Stimulated activated CD4-positive, alpha-beta T cell treated with anti-CD3 and anti-CD28 coated beads, Interleukin-15, amount 100 ng/mL, for 24 hours (primary cell): ENCODE measurements at places on chromosomes 7 and 10.
A peak's percentile ranks its signal among the peaks of the same experiment; 100 is the strongest.

- no peak for DNase-seq
These were observed 199.8 kb downstream of the EBF3 start for GRCh38 chr10:129764011-129764900.

- no peak for DNase-seq
These were observed 29.2 kb downstream of the COA1 start for GRCh38 chr7:43700059-43700501.

DNA sequence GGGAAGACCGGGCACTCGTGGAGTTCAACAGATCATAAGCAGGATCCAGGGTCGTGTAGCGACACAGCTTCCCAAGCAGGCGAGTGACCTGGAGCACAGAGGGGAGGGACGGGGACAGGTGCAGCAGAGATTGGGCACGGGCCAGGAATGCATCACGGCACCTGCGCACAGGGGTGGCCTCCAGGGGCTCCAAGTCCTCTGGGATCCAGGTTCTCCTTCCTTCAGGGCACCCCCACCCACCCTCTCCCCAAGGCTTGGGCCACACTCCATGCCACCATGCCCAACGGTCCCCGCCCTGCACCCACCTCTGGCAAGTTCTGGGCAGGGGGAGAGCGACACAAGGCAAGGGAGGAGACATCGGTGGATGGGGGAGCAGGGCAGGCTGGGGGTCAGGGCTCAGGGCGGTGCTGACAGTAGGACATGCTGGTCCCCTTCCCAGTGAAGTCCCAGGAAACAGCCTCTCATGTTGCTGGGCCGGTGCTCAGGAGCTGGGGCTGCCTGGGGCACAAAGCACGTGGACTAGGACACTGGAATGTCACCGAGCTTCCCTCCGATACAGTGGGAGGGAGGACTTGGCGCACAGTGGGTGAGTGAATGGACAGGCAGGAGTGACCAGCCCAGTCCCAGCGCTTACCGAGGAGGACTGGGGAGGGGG lies 597.3 kb downstream of the PTPRN2 start:
- DNase-seq: no peak

- DNase-seq: no peak
These were observed 167.9 kb downstream of the DIP2C start for GRCh38 chr10:521261-522250.

GRCh38 chr7:133613250-133613790 lies 360.4 kb downstream of the EXOC4 start:
- no peak for DNase-seq

GRCh38 chr10:21514129-21514817 lies 11.2 kb downstream of the SKIDA1 start:
- DNase-seq: no peak

DNA sequence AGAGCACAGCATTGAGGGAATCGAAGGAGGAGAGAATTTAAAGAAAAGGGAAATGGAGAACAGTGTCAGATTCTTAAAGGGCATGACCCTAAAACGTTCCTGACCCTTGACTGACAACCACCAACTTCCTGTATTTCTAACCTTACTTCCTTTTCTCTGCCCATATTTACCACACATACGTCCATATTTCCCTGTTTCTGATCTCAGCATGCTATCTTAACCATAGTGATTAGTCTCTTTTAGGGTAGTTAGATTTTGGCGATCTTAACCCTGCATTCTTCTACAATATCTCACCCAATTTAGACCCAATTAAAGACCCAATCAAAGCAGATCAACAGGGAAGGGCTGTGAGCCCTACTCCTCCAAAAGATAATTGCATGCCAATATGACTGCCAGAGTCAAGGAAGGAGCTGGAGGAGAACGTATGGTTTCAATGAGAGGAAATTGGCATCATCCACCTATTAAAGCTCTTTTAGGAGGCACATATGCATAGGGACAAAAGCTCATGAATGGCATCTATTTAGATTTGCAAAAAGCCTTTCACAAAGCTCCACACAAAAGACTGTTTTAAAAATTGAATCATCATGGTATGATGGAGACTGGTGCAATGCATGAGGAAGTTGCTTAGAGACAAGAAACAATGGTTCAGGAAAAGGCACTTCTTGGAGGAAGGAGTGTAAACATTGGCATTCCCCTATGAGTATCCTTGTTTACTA lies 49.0 kb upstream of the ARHGAP12 start:
- DNase-seq: no peak

- DNase-seq: no peak
These were observed 795.6 kb downstream of the PHTF2 start for GRCh38 chr7:78594156-78594555.

DNA sequence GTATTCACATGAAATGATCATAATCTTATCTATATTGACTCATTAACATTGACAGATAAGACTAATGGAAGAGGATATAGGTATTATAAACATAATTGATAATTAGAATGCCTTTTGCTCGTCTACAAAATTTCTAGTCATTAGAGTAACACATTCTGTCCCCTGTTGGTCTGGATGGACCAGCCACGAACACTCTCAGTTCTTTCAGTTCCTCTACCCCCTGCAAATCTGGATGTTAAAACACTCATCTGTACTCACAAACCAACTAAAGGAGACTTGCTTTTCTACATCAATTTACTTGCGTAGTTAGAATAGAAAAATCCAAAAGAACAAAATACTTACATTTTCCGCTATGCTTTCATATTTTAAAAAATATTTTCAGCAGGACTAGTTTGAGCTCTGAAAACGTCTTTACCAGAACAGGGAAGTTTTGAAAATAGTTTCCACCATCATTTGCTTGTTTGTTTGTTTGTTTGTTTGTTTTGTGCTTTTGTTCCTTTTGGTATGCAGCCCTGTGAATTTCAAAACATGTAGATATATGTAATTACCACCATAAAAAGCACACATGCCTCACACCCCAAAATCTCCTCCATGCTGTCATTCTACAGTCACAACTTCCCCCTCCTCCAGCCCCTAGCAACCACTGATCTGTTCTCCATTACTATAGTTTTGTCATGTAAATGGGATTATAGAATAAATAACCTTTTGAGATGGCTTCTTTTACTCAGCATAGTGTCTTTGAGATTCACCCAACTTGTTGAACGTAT lies 103.8 kb downstream of the FZD1 start:
- DNase-seq: no peak

- DNase-seq: no peak
These were observed 162.1 kb downstream of the SND1 start for GRCh38 chr7:127813991-127814541.

- no peak for DNase-seq
These were observed 25.1 kb downstream of the CUL1 start for GRCh38 chr7:148723846-148724245.

DNA sequence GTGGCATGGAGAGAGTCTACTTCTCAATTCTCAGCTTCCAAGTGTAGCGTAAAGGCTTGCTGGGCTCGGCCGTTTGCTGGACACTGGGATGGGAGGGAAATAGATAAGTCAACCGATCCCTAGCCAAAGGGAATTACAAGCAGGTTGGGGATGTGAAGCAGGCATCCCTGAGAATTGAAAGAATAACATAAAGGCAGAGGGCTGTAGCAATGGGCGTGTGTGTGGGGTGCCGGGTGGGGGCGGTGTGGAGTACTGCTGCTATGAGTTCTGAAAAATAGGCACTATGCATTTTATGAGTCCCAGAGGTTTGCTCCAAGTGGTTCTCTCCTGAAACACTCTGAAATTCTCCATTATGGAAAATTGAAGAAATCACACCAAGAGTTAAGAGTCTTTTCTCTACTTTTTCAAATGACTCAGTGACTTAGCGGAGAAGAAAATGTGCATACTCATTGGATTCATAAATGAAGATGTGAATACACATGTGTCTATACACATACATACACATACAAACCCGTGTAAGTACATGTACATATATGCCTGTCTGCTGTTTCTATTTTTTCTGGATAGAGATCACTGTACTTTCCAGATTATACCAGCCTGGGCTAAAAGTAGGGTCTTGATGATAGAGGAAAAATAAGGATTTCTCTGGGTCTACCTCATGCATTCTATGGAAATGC lies 65.4 kb downstream of the ADRA2A start:
- DNase-seq: no peak

GRCh38 chr7:155198901-155199845 lies 98.5 kb upstream of the INSIG1 start:
- DNase-seq: peak; percentile 70

- DNase-seq: no peak
These were observed 157.5 kb upstream of the PHYHIPL start for GRCh38 chr10:59018977-59019376.

DNA sequence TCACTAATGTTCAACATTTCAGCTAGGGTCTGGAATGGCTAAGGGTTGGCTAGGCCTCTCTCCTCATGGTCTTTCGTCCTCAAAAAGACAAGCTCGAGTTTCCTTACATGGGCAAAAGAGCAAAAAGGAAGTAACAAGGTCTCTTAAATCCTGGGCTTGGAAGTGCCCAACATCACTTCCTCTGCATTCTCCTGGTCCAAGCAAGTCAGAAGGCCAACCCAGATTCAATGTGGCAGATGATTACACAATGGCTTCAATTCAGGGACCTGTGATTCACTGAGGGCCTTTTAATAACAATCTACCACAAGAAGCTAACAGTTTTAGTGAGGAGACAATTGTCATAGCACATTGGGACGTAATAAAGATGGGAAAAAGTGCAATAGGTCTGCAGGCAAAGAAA lies 4.4 kb upstream of the NUP205 start:
- DNase-seq: no peak

DNA sequence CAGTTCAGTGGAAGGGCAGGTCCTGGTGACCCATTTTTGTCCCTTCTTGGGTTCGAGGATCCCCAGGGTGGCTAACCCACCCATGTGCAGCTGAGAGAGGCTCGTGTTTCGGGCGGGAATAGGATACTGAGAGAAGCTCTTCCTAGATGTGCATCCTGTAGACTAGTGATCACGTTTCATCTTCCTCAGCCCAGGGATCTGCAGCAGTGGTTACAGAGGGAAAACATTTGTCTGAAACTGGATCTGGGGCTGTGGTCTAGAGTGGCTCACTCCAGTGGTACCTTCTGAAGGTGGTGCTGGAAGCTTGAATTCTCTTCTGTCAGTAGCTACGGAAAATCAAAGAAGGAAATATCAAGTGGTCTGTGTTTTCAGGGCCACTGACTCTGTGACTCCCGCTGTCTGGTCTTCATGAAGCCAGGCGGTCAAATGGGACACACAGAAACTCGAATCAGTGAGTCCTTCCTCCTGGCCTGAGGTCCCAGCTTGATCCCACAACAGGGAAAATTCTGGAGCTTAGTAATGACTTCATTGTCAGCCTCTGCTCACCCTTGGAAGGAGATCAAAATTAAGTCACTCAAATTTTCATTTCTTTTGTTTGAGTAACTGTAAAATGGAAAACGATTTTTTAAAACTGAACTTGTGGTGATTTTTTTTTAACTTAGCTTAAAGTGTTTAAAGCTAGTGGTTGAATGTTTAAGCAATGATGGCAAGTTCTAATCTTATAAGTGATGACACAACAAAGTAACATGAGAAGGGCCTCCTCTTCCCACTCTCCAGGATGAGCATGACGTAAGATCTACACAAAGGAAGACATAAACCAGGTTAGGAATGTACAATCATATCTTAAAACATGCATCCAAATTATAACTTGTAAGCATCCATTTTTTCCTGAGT lies 469.3 kb upstream of the KLF6 start:
- DNase-seq: no peak

DNA sequence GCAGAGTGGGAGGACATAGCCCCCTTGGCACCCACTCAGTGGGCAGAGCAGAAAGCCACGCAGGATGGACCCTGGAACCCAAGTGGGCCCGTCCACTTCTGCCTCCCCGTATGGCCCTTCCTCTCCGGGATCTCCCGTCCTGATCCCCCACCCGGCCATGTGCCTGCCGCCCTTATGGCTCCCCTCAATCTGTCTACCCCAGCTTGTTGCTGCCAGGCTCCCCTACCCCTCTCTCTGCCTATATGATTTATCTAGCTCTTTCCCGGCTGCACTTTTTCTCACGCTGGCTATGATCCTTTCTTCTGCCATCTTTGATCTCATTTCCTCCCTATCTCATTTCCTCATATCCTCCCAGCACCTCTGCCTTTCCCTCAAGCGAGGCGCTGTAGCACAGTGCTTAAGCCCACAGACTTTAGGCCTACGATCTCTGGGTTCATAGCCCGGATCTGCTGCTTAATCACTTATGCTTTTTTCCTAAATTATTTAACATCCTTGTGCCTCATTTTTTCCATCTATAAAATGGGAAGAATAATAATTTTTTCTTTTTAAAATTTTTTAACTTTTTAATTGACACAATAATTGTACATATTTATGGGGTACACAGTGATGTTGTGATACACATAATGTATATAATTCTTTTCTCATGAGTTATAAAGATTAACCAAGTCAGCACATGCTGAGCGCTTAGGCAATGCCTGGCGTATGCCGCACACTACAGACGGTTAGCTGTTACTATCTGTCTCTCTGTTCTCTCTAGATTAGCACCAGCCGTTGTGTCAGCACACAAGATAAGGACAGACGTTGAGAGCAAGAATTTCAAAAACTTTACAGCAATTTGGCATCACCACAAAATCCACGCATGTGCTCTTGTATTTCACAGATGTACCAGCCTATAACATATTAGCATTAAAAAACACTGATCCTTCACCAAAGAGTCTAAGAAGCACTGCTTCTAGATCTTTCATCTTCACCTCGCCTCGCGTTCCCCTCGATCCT lies 18.1 kb downstream of the KCNH2 start:
- DNase-seq: no peak

DNA sequence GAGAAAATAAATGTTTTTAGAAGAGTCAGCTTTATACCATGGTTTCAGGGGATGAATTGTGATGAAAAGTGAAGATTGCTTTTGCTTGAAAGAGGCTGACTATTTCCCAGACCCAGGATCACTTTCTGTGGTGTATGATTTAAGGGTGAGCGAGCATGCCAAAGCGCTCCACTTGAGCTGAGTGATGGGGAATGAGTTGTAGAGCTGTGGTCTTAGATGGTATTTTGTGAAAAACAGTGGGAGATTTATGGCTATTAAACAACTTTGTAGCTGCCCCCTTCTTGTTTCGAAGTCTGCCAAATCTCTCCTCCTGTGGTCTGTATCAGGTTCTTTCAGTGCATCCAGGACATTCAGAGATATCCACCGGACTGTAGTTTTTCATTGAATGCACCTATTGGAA lies 888.2 kb downstream of the LRMDA start:
- no peak for DNase-seq

DNA sequence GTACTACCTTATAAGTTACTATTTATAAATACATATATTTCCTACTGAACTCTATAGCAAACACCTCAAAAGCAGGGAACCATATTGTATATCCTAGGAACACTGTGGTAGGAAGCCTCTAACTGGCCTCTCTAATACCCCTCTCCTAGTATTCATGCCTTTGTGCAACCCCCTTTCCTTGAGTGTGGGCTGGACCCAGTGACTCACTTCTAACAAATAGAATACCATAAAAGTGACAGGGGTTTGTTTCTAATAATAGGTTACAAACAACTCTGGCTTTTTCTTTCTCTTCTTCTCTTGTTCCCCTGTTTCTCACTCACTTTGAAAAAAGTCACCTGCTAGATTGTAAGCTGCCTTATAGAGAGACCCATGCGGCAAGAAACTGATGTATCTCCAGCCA lies 51.6 kb upstream of the MACC1 start:
- DNase-seq: no peak

- no peak for DNase-seq
These were observed 89.3 kb upstream of the ARID5B start for GRCh38 chr10:61812052-61812721.

- DNase-seq: no peak
These were observed 80.1 kb downstream of the OSBPL3 start for GRCh38 chr7:24899905-24900304.

- DNase-seq: no peak
These were observed 83.5 kb downstream of the ZMYND11 start for GRCh38 chr10:218798-219197.

GRCh38 chr10:34638406-34639054 lies 176.6 kb downstream of the PARD3 start:
- peak; percentile 79 for DNase-seq

- no peak for DNase-seq
These were observed 23.8 kb downstream of the C10orf105 start for GRCh38 chr10:71695502-71696476.
